ENCODE measurements at places on chromosomes 12 and 14.

GRCh38 chr12:28611449-28611848 lies 421.2 kb downstream of the CCDC91 start:
- H3K27me3 ChIP-seq: peaks cover 14% of the 10 kb centered on the region
- no peaks in the 10 kb centered on the region for H3K36me3 ChIP-seq
- DNase-seq: no peak
- H3K4me3 ChIP-seq: no peak overlapping the region
- no peak overlapping the region for H3K27ac ChIP-seq

DNA sequence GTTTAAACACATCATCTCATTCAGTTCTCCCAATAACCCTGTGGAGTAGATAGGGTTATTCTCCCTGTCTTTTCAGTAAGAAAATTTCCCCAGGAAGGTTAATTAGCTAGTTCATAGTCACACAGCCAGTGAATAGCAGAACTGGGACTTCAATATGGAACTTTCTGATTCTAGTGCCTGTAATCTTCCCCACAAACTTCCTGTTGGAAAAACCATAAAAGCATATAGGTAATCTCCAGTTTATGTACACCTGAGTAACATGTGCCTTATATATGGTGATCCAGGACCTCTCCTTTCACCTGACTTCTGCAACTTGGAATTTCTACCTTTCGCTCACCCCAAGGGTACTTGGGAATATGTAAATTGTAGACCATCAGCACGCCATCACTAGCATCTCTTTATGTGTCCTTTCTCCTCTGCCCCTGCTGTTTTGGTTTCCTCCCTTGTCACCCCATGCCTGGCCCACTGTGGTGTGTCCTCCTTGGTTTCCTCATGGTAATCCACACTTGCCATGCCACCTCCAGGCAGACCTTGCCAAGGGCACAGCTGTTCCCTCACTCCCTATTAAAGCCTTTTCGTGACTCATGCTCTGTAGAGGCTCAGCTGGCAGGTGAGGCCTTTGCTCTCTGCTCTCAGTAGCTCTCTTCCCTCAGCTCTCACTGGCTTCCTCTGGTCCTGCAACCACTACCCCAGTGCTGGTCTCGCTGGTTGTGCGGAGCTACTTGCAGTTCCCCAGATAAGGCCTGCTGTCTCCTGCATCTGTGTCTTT lies 16.7 kb downstream of the TBC1D30 start:
- no peaks in the 10 kb centered on the region for H3K27me3 ChIP-seq
- H3K27ac ChIP-seq: no peak overlapping the region
- no peaks in the 10 kb centered on the region for H3K36me3 ChIP-seq
- DNase-seq: no peak

DNA sequence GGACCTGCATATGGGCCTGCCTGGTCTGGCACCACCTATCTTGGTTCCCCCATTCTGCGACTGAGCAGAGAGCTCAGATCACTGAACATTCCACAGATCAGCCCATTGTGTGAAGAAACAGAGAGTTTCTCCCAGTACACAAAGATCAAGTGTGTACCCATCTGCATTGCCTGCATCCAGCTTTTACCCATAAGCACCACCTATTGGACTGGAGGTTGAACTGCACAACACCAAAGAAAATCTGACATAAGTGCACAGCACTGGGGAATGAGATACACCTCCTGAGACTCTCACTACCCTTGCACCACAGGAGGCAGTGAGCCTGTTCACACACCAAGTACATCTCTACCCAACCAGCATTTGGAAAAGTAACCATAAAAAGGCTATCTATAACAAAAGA lies 362.6 kb upstream of the CLEC14A start:
- no peaks in the 10 kb centered on the region for H3K27me3 ChIP-seq
- H3K27ac ChIP-seq: no peak overlapping the region
- no peak overlapping the region for H3K4me3 ChIP-seq
- H3K4me1 ChIP-seq: no peaks in the 10 kb centered on the region
- no peaks in the 10 kb centered on the region for H3K36me3 ChIP-seq

DNA sequence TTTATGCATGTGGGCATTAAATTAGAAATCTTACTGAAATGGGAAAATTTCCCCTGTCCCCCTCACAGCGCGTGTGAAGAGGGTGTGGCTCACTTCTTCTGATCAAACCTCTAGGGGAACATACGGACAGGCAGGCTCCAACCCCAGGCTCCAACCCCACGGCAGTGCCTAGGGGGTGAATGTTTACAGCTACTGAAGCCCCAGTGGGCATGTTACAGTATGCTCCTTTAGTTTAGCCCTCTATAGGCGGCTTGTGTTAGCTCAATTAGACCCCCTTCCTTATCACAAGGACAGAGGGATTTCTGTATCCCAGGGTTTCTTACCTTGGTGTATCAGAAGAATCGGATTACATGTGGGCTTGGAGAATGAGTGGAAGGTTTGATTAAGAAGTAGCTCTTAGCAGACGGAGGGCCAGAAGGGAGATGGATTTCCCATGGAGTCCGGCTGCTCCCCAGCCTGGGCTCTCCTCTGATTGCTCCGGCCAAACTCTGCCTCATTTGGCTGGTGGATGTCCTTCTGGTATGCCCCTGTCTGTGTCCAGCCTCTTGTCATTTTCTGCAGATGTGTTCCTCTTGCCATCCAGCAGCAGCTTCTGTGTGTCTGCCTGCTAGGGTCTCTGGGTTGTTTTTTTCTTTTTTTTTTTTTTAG lies 223.7 kb downstream of the TMTC2 start:
- no peaks in the 10 kb centered on the region for H3K36me3 ChIP-seq
- H3K4me1 ChIP-seq: no peaks in the 10 kb centered on the region
- H3K27ac ChIP-seq: no peak overlapping the region

DNA sequence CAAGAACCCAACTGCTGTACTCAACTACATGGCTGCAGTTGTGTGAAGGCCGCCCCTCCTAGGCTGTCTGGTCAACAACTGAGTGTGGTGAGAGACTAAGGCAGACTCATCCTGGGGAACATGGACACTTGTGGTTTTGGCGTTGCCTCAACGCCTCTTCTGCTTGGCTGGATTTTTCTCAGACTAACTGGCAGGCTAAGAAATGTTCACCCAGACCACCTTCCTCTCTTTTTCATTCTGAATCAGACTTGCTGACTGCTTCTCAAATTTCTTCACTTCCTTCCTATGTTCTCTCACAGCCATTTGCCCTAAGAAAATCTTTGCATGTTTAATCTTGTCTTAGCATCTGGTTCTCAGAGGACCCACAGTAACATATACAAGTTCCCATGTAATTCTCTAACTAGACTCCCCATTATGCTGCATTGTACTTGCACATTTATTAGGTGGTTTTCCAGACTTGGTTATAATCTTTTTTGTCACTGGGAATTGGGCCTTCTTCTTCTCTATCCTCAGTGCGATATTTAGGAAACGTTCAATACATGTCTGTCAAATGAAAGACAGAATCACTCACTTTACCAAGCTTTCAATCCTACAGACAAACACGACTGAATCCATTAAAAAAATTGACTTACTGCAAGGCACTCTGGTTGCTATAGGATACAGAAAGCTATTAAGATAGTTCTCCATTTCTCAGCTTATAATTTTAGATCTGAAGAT lies 327.6 kb downstream of the CCER1 start:
- no peaks in the 10 kb centered on the region for H3K4me1 ChIP-seq
- no peak for DNase-seq

GRCh38 chr12:29889737-29890136 lies 106.0 kb upstream of the TMTC1 start:
- no peak overlapping the region for H3K27ac ChIP-seq
- H3K4me3 ChIP-seq: no peak overlapping the region
- H3K27me3 ChIP-seq: no peaks in the 10 kb centered on the region
- H3K36me3 ChIP-seq: no peaks in the 10 kb centered on the region
- DNase-seq: peak; percentile 25

- H3K4me1 ChIP-seq: no peaks in the 10 kb centered on the region
- DNase-seq: no peak
- H3K27me3 ChIP-seq: peaks cover 20% of the 10 kb centered on the region
- H3K36me3 ChIP-seq: peaks cover 4% of the 10 kb centered on the region
- no peak overlapping the region for H3K4me3 ChIP-seq
- no peak overlapping the region for H3K27ac ChIP-seq
Measured at GRCh38 chr14:101301011-101301410, 260.3 kb upstream of the DIO3 start.

DNA sequence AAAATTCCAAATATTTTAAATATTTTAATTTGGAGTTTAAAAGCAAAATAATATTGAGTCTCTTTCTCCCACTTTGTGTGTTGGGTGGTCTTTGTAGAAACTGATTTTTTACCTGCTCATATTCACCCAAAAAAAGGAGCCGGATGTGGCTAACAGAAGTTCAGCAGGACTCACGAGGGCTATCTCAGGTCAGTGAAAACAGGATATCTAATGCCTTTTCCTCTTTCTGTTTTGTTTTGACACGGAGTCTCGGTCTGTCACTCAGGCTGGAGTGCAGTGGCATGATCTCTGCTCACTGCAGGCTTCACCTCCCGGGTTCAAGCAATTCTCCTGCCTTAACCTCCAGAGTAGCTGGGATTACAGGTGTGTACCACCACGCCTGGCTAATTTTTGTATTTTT lies 30.8 kb downstream of the COA8 start:
- no peak overlapping the region for H3K27ac ChIP-seq
- no peaks in the 10 kb centered on the region for H3K4me1 ChIP-seq

DNA sequence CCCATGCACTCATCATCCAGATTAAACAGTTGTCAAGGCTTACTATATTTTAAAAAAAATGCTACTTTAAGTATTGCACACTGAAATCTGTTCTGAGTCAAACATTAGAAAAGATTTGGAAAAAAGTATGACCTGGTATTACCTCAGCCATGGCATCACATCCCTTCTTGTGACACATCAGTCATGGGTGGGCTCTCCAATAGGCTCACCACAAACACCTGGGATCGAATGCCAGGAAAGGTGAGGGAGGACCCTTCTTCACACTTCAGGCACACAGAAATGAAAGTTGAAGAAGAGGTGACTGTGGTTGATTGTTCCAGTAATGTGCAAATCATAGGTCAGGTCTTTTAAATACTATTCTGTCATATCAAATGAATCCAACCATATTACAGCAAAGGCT lies 36.6 kb upstream of the GZMB start:
- H3K4me1 ChIP-seq: peaks cover 80% of the 10 kb centered on the region
- peak overlapping the region; percentile 73 for H3K27ac ChIP-seq
- peaks cover 1% of the 10 kb centered on the region for H3K36me3 ChIP-seq
- DNase-seq: peak; percentile 69
- no peak overlapping the region for H3K4me3 ChIP-seq
- no peaks in the 10 kb centered on the region for H3K27me3 ChIP-seq

GRCh38 chr12:100265732-100266584 lies 921 bp downstream of the DEPDC4 start:
- peak overlapping the region; percentile 94 for H3K4me3 ChIP-seq
- DNase-seq: no peak
- H3K4me1 ChIP-seq: peaks cover 18% of the 10 kb centered on the region
- no peaks in the 10 kb centered on the region for H3K27me3 ChIP-seq

GRCh38 chr12:43856972-43857371 lies 21.1 kb downstream of the TMEM117 start:
- no peaks in the 10 kb centered on the region for H3K36me3 ChIP-seq
- H3K4me3 ChIP-seq: no peak overlapping the region
- H3K27me3 ChIP-seq: no peaks in the 10 kb centered on the region
- H3K27ac ChIP-seq: no peak overlapping the region
- no peaks in the 10 kb centered on the region for H3K4me1 ChIP-seq
- DNase-seq: no peak

DNA sequence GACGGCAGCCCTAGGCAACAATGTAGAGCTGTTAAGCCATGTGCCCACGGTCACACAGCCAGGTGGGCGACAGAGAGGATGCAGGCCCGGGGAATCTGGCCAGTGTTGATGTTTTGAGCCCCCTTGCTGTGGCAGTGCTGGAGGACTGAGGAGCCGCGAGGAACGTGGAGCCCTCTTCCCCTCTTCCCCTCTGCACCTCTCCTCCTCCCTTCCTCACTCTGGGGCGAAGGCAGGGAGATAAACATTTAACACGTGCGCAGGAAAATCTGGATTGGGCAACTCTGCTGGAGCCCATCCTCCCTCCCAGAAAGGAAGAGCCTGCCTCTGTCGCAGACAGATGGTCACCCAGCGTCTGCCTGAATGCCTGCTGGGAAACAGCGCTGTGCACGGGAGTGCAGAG lies 376.8 kb downstream of the FUT8 start:
- no peak overlapping the region for H3K4me3 ChIP-seq
- peaks cover 3% of the 10 kb centered on the region for H3K27me3 ChIP-seq
- no peak overlapping the region for H3K27ac ChIP-seq

- no peaks in the 10 kb centered on the region for H3K36me3 ChIP-seq
- H3K27ac ChIP-seq: no peak overlapping the region
- no peak for DNase-seq
- H3K4me3 ChIP-seq: no peak overlapping the region
Measured at GRCh38 chr14:72560331-72560730, 333.6 kb downstream of the DPF3 start.

DNA sequence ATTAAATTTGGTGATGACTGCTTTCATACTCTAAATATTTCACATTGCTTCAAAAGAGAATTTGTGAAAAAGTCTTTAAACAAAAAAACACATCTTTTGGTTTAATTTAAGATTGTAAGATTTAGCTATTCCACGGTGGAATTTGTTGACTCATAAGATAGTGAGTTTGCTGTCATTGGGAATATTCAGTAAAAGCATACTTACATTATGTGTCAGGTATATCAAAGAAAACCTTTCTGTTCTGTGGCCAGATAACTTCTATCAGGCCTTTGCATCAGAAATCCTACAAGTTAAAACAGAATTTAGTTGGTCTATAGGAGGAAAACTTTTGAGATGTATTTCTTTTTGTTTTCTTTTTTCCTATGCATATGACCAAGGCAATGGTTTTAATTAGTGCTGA lies 148.8 kb upstream of the E2F7 start:
- H3K4me1 ChIP-seq: no peaks in the 10 kb centered on the region
- no peaks in the 10 kb centered on the region for H3K36me3 ChIP-seq
- H3K27me3 ChIP-seq: no peaks in the 10 kb centered on the region
- no peak for DNase-seq
- H3K27ac ChIP-seq: no peak overlapping the region

GRCh38 chr12:57223191-57224165 lies 6.0 kb upstream of the SHMT2 start:
- H3K4me1 ChIP-seq: peaks cover 25% of the 10 kb centered on the region
- H3K36me3 ChIP-seq: peaks cover 3% of the 10 kb centered on the region
- no peak for DNase-seq
- H3K4me3 ChIP-seq: no peak overlapping the region

GRCh38 chr12:75437564-75437963 lies 43.0 kb upstream of the GLIPR1 start:
- no peak overlapping the region for H3K27ac ChIP-seq
- peaks cover 5% of the 10 kb centered on the region for H3K27me3 ChIP-seq
- peaks cover 7% of the 10 kb centered on the region for H3K36me3 ChIP-seq
- H3K4me3 ChIP-seq: no peak overlapping the region

GRCh38 chr12:109393437-109394345 lies 46.0 kb downstream of the MYO1H start:
- peaks cover 19% of the 10 kb centered on the region for H3K27me3 ChIP-seq
- no peak overlapping the region for H3K4me3 ChIP-seq

DNA sequence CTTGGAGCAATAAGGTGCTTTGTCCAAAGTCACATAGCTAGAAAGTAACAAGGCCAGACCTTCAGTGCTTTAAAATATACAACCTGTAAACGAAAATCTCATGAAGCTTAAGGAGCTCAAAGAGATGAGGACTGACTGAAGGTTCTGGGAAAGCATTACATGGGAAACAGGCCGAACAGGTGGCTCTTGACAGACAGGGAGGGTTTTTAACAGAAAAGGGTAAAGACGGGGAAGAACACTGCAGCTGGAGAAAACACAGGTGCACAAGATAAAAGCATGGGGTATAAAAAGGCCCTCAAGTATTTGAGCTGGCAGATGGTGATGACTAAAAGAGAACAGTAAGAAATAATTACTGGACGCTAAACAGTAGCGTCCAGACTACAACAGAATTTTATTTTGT lies 257.2 kb downstream of the NELL2 start:
- H3K27ac ChIP-seq: no peak overlapping the region
- no peak overlapping the region for H3K4me3 ChIP-seq
- no peaks in the 10 kb centered on the region for H3K36me3 ChIP-seq
- no peaks in the 10 kb centered on the region for H3K27me3 ChIP-seq
- DNase-seq: no peak
- no peaks in the 10 kb centered on the region for H3K4me1 ChIP-seq

All from activated CD4-positive, alpha-beta memory T cell treated with anti-CD3 and anti-CD28 coated beads for 36 hours (primary cell).